SJSA1 (cell line): ENCODE measurements at places on chromosomes 1 and 21. TPM values are rescaled to one million over a fixed set of nuclear protein-coding genes. Genes with fewer than 3 reads are reported as not detected.

The TMEM61 gene
- total RNA-seq = not detected in 2 replicates

The KMO gene
- 0.08 TPM in 1 of 2 replicates, not detected in the other for total RNA-seq

The INSRR gene
- not detected in 2 replicates for total RNA-seq

The LYPLA2 gene
- 42.4 and 46.6 TPM in 2 replicates for total RNA-seq

The FMO5 gene
- 1.1 and 1.5 TPM in 2 replicates for total RNA-seq

DNA sequence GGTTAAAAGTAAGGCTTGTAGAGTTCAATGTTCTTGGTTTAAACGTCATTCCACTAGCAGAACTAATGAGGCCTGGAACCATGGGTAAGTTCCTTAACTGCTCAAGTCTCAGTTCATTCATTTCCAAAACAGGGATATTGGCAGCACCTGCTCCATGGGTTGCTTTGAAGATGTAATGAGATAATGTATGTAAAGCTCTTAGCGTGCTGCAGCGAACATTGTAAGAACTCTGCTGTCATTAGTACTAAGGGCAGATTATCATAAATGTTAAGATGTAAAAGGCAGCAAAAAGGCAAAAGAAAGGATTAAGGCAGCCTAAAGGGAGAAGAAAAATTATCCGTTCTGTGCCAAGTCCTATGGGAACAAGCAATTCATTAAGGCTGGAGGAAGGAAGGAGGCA, 129.1 kb upstream of the NGF start:
- DNase-seq = no peak
- no peak overlapping the region for H3K4me3 ChIP-seq

DNA sequence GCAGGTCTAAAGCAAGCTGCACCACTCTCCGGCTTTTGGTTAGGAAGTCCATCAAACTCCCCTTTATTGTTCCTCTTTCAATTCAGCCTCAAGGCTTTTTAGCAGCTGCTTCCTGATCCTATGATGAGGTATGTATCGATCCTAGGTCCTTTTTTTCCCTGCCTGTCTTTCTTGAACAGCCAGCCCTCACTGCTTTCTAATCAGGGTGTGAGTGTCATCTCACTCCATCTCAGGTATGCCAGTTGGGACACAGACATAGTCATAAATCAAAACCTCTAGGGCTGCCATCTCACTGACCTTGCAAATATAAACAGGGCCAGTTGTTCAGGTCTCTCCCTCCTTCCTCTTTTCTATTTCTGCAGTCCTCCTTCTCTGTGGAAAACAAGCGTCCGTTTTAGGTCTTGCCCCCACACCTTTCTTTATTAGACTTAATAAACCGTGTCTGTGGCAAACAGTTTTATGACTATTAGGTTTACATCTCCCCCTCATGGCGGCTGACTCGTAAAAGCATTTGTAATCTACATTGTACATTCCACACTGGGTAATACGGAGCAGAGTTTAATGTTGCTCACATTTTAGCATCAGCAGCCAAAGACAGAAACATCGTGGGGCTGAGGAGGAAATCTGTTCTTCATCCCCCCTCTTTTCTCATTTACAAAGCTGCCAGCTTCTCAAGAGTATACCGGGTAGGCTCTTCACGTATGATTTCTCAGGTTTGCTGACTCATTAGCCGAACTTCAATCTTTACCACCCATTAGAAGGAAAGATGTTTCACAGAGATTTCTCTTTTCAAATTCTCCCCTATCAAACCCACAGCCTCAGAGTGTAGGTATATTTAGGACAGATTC, 11.6 kb downstream of the STYXL2 start:
- H3K4me3 ChIP-seq = no peak overlapping the region
- H3K4me1 ChIP-seq = no peaks in the 10 kb centered on the region
- H3K27ac ChIP-seq = no peak overlapping the region
- H3K36me3 ChIP-seq = no peaks in the 10 kb centered on the region

DNA sequence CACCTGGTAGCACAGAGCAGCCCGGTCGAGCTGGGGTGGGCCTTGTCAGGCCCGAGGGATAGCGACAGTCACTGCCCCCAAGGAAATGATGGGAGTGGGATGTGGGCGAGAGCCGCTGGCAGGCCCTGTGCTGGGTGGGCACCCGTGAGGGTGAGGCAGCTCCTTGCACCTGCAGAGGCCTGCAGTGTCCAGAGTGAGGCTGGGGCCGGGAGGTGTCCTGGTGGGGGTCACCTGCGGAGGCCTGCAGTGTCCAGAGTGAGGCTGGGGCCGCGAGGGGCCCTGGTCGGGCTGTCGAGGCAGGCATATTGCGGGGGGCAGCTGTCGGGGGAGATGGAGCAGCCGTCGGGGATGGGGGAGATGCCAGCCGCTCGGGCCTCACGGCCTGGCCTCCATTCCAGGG, 49.5 kb downstream of the SLC19A1 start:
- no peak overlapping the region for H3K4me3 ChIP-seq
- no peak overlapping the region for H3K27ac ChIP-seq
- no peaks in the 10 kb centered on the region for H3K4me1 ChIP-seq
- H3K27me3 ChIP-seq = no peaks in the 10 kb centered on the region

DNA sequence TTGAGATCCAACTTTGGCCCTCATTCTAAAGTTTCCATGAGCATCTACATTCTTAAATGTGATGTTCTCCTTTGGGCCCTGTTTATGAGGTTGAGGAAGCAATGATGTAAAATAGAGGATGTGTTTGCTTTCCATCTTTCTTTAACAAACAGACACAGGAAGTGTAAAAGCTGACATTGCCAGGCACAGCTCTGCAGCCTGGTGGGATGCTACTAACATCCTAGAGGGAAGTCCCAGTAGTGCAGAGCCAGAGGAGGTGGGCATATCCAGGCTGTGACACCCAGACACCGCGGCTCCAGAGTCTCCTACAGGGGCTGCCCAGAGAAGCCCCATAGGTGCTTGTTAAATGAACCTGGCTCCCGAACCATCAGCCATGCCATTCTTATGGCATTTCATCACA, 16.2 kb downstream of the OLFML2B start:
- H3K36me3 ChIP-seq = no peaks in the 10 kb centered on the region
- peaks cover 24% of the 10 kb centered on the region for H3K4me1 ChIP-seq
- H3K27ac ChIP-seq = no peak overlapping the region

GRCh38 chr1:186155594-186155993, 219.5 kb downstream of the TPR start:
- H3K27me3 ChIP-seq = no peaks in the 10 kb centered on the region
- H3K27ac ChIP-seq = peak overlapping the region; percentile 46
- H3K4me3 ChIP-seq = no peak overlapping the region
- peak; percentile 58 for DNase-seq
- H3K36me3 ChIP-seq = no peaks in the 10 kb centered on the region
- peaks cover 45% of the 10 kb centered on the region for H3K4me1 ChIP-seq

DNA sequence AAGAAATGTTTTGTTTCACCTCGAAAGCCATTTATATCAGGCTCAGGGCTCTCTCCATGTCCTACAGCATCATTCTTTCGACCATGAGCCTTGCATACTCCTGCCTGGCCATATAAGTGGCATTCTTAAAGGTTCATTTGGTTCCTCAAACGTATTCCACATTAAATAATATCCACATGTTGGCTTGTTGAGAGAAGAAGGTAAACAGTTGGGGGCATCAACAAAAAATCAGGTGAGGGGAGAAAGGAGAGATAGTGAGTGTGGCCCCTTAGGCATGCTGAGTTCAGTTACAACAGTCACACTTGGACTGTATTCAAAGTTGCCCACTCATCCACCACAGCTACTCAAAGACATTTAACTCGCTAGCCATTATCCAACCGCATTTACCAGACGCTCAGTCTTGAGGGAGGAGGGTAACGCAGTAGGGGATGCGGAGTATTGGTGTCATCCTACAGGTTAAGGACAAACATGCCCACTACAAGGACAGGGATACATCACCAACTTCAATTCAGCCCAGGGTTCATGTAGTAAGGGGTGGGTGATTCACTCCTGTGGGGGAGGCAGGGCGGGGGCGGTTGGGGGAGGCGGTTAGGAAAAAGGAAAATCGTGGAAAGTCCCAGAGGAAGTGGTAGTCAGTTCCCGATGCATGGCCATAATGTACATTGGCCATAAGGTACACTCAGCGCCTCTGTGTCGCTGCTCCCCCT, 1.4 kb downstream of the ZNF697 start:
- peaks cover 16% of the 10 kb centered on the region for H3K4me1 ChIP-seq
- no peaks in the 10 kb centered on the region; the same call in 1 of the 2 replicates for H3K27me3 ChIP-seq
- DNase-seq = peak; percentile 43
- peak overlapping the region; percentile 16 for H3K27ac ChIP-seq

DNA sequence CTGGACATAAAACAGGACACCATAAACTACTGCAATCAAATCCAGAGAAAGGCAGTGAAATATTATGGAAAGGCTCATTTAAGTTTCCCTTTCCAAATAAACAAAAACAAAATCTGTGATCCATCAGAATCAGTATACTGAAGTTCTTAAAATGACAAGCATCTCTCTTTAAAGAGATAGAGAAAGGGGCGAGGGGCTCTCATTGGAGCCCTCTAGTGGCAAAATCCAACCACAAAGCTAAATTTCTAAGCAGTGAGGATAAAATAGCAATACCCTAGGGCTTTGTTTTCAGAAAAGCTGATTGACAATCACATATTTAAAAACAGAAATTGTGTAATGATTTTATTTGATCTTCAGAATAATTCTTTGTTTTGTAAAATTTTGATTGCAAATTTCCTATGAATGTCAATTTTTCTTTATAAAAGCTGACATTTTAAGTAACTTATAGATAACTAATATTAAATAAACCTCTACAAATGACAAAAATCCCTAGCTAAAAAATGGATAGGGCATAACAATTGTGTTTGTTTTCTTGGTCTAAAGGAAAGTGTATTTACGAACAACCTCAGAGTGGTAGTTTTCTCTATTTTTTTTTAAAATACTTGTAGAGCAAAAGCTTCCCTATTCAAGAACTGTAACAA, 138.2 kb downstream of the COL24A1 start:
- no peaks in the 10 kb centered on the region for H3K4me1 ChIP-seq
- no peak overlapping the region for H3K27ac ChIP-seq
- peak; percentile 52 for DNase-seq
- no peaks in the 10 kb centered on the region for H3K36me3 ChIP-seq
- H3K4me3 ChIP-seq = no peak overlapping the region

DNA sequence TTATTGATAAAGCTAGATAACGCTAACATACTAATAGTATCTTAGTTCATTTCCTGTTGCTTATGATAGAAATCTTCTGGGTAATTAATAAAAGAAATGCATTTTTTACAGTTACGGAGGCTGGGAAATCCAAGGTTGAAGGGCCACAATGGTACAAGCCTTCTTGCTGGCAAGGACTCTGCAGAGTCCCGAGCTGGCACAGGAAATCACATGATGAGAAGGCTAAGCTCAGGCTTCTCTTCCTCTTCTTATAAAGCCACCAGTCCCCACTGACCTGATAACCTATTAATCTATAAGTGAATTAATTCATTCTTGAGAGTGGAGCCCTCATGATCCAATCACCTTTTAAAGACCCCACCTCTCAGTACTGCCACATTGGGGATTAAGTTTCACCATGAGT, 82.6 kb downstream of the GPR161 start:
- DNase-seq = no peak
- no peak overlapping the region for H3K4me3 ChIP-seq
- H3K36me3 ChIP-seq = no peaks in the 10 kb centered on the region
- no peak overlapping the region for H3K27ac ChIP-seq

DNA sequence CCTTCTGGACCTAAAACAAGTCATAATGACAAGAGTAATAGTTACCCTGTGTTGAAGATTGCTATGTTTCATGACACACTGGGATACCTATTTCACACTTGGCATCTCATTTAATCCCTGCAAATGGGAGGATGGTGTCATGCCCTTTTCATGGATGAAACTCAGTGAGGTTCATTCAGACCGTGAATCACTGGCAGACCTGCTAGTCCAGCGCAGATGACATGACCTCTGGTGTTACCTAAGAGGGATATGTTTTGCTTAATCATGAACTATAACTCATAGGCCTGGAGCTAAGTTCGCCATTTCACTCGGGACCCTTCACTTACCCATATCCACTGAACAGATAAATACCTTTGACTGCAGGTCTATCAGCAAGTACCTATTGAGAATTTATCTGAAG, 286.6 kb upstream of the FMN2 start:
- no peaks in the 10 kb centered on the region for H3K4me1 ChIP-seq
- no peak overlapping the region for H3K4me3 ChIP-seq
- no peak overlapping the region for H3K27ac ChIP-seq
- no peak for DNase-seq
- no peaks in the 10 kb centered on the region for H3K36me3 ChIP-seq

- H3K4me1 ChIP-seq = no peaks in the 10 kb centered on the region
- H3K36me3 ChIP-seq = no peaks in the 10 kb centered on the region
- H3K27me3 ChIP-seq = peaks cover 63% of the 10 kb centered on the region
- no peak for DNase-seq
These were observed 95.7 kb downstream of the PAX7 start for GRCh38 chr1:18726368-18726767.

GRCh38 chr1:24640288-24640687, 2.8 kb upstream of the SRRM1 start:
- DNase-seq = no peak
- no peak overlapping the region for H3K27ac ChIP-seq
- H3K4me1 ChIP-seq = peaks cover 17% of the 10 kb centered on the region
- no peaks in the 10 kb centered on the region for H3K27me3 ChIP-seq
- H3K36me3 ChIP-seq = peaks cover 23% of the 10 kb centered on the region

- no peaks in the 10 kb centered on the region for H3K36me3 ChIP-seq
- H3K27ac ChIP-seq = no peak overlapping the region
- no peak overlapping the region for H3K4me3 ChIP-seq
- peaks cover 40% of the 10 kb centered on the region for H3K4me1 ChIP-seq
- peak; percentile 75 for DNase-seq
These were observed 34.7 kb downstream of the TOMM20 start for GRCh38 chr1:235093696-235094592.

DNA sequence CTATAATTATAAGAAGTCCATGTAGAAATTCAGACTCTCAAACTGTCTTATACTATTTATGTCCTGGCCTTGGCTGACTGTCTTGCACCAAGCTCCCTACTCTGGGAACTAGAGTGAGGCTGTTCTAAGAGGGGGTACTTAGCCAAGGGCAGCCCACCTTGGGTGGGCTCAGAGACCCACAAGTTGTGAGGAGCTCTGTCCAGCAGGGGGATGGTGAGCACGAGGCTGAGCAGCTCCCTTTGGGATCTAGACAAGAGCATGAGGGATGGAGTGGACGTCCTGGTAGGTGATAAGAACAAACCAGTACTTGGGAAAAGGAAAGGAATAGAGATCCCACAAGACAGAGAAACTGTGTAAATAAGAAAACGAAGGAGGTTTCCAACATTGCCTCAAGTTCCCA, 127.1 kb upstream of the SLC44A3 start:
- no peak overlapping the region for H3K4me3 ChIP-seq
- no peak overlapping the region for H3K27ac ChIP-seq
- no peaks in the 10 kb centered on the region for H3K36me3 ChIP-seq
- peaks cover 16% of the 10 kb centered on the region for H3K4me1 ChIP-seq
- no peaks in the 10 kb centered on the region for H3K27me3 ChIP-seq

- H3K27me3 ChIP-seq = peaks cover 22% of the 10 kb centered on the region
- no peak for DNase-seq
- no peak overlapping the region for H3K4me3 ChIP-seq
- no peaks in the 10 kb centered on the region for H3K4me1 ChIP-seq
These were observed 16.3 kb upstream of the CDK18 start for GRCh38 chr1:205488074-205488723.

DNA sequence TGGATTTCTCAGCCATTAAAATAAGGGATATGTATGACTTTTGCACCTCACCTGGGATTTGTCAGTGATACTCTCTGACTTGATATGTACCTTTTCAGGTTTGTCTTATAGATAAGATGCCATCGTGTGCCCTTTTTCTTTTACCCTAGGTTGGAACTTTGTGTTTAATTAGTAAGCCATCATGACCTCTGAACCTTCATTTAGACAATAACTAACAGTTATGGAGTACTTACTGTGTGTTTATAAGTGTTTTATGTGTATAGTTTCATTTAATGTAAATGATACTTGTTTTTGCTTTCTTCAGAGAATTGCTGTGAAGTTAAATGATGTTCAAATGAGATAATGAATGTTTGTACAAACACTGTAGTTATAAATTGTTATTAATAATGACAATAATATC, 14.4 kb downstream of the HS2ST1 start:
- no peak for DNase-seq
- no peak overlapping the region for H3K4me3 ChIP-seq
- H3K27ac ChIP-seq = no peak overlapping the region
- H3K4me1 ChIP-seq = no peaks in the 10 kb centered on the region
- no peaks in the 10 kb centered on the region for H3K36me3 ChIP-seq
- no peaks in the 10 kb centered on the region for H3K27me3 ChIP-seq
